ENCODE measurements at places on chromosomes 6 and 20.

DNA sequence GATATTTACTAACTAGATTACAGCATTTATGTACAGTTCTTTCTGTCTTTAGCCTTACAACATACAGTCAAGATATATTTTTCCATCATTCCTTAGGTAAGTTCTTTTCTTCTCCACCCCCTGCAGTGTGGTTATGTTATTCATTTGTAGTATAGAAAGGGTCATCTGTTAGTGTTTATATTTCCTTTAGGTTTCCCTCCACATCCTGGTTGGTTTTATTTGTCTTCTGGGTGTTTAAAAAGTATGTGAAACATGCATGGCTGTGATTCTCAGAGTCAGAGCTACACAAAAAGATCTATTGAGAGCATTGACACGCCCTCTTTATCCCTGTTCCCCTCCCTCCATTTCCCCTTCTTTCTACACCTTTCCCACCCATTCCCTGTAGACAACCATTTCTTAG is 20.1 kb downstream of the DHX35 start:
- no peak for DNase-seq

DNA sequence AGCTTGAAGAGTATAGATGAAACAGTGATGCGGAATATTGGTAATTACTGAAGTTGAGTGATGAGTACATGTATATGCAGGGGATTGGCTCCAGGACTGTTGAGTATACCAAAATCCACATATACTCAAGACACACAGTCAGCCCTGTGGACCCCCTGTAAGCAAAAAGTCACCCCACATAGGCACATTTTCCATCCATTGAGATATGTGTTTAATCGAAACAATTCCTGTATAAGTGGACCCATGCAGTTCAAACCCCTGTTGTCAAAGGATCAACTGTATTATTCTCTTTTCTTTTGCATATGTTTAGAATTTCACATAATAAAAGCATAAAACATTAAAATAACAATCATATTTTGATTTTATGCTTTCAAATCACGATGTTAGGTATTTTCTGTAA is 32.1 kb upstream of the FILIP1 start:
- no peak for DNase-seq

- DNase-seq = no peak
Observed at GRCh38 chr6:109039795-109040194, 54.9 kb downstream of the SESN1 start.

DNA sequence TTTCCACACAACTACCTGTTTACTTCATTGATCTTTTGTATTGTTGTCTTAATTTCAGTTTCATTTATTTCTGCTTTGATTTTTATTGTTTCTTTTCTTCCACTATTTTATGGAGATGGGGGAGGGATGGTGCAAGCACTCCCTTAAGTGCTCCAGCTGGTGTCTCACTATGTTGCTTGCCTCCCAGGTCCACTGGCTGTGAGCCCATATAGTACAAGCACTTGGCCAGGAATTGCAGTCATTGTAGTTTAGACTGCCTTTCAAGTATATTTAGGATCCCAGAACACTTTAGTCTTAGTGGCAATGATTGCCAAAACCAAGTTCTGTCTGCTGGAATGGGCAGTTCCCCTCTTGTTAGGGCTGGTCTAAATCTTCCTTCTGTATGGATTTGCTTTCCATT is 34.9 kb upstream of the MAN1A1 start:
- DNase-seq = no peak

GRCh38 chr6:163808231-163808630 is 393.7 kb downstream of the QKI start:
- DNase-seq = no peak

DNA sequence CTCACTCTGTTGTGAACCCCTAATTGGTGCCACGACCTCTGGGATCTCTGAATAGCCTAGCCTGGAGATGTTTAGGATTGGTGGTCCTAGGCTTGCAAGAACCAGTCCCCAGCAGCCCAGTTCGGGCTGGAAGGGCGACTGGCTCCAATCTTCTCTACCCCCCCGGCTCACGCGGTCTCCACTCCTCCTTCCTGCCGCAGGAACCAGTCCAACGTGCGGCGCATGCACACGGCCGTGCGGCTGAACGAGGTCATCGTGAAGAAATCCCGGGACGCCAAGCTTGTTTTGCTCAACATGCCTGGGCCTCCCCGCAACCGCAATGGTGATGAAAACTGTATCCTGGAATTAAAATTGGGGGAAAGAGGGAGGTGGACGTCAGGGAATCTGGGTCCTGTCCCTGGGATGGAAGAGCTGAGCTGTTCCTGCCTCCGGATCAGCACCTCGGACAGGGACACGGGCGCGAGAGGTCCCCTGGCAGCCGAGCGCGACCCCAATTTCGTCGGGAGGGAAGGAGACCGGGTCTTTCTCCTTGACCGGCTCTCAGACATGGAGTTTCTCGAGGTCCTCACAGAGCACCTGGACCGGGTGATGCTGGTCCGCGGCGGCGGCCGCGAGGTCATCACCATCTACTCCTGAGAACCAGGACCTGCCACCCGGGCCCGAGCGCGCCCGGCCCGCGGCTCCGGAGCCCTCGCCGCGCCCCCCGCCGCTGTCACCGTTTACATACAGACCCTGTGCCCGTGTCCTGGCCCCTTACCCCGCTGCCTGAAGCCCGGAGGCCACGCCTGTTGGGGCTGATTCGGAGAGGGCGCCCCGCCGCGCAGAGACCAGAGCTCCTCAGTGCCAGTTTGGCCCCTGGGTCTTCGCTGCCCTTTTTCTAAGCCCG is 28.2 kb downstream of the SLC12A5 start:
- DNase-seq = no peak

GRCh38 chr20:38883081-38883980 is 42.9 kb upstream of the FAM83D start:
- no peak for DNase-seq

DNA sequence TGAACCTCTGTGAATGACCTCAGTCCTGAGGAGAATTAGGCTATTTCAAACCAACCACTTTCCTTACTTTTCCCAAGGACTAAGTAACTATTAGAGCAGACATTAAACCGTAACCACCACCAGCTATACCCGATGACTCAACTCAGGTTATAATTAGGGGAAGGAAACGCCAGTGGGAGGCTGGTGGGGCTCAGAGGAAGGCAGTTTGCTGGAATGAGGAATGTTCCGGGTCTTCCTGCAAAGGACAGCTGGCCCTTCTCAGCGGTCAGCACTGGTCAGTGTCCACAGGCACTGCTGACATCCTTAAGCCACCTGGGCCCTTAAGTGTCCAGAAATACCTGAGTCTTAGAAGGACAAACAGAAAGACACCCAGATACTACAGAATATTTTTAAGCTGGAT is 515.2 kb downstream of the MAFB start:
- no peak for DNase-seq

- no peak for DNase-seq
Observed at GRCh38 chr6:53426667-53427270, 78.0 kb upstream of the ELOVL5 start.

- no peak for DNase-seq
Observed at GRCh38 chr20:45067558-45067957, 33.4 kb downstream of the KCNS1 start.

DNA sequence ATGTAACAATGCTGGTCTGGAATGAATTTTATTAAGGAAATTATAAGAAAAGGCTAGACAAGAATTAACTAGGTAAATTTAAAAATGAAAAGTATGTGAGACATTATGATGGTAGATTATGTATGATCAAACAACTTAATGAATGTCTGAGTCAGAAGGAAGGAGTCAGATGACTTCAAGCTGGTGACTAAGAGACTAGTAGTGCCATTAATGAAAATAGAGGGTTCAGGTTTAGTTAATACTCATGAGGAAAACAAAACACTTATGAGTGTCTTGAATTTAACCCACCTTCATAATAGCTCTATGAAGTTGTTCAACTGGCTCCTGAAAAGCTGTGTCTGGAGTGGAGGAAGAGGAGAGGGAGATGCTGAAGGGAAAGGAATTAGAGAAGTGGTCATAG is 256.3 kb downstream of the ADGRB3 start:
- DNase-seq = no peak

DNA sequence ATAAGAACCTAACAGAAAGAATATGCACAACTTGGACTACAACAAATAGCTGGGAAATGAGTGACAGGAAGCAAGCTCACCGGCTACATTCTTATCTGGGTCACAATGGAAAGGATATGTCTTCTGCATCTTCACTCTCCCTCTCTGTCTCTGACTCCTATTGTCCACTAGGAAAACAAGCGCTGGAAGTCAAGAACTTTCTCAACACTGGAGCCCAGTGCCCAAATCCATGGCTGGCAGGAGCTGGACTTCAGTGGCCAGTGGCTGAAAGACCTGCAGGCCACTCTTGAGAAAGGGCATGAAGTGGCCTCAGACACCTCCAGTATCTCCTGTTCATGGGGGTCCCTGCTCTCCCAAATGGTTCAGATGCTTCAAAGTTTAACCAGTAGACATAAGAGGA is 62.0 kb downstream of the FAM50B start:
- no peak for DNase-seq
